ENCODE measurements at places on chromosomes 2 and 18. TPM values are rescaled to one million over a fixed set of nuclear protein-coding genes. Genes with fewer than 3 reads are reported as not detected.

DNA sequence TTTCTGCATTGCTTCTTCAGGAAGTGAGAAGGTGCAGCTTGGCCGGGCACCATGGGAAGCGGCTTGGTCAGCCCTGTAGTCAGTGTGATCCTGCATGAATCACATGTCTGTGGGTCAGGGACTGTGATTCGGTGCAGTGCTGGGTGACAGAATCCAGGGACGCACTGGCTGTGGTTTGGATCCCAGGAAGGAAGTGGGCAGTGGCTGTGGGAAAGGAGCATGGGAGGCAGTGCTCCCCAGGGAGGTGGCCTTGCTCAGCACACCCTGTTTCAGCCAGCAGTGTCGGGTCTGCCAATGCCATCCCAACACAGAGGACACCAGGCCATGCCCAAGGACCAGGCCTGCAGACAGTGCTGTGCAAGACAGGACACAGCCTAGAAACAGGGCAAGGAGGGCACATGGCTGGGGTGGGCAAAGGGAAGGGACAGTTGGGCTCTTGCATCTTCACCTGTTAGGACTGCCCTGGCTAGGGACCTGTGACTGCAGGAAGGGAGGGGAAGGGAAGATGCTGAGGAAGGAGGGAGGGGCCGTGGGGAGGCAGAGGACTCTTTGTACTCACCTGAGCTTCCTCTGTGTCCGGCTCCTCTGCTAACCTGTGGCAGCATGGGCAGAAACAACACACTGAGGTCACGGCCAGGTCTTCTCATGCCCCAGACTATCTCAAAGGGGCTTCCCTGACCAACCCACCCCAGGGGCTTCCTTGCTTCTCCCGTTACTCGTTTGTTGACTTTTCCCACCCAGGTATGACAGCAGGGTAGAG is 37.2 kb upstream of the DNMT3A start:
- no peaks in the 10 kb centered on the region for H3K27me3 ChIP-seq
- no peak overlapping the region for H3K4me3 ChIP-seq
- no peaks in the 10 kb centered on the region for H3K36me3 ChIP-seq

DNA sequence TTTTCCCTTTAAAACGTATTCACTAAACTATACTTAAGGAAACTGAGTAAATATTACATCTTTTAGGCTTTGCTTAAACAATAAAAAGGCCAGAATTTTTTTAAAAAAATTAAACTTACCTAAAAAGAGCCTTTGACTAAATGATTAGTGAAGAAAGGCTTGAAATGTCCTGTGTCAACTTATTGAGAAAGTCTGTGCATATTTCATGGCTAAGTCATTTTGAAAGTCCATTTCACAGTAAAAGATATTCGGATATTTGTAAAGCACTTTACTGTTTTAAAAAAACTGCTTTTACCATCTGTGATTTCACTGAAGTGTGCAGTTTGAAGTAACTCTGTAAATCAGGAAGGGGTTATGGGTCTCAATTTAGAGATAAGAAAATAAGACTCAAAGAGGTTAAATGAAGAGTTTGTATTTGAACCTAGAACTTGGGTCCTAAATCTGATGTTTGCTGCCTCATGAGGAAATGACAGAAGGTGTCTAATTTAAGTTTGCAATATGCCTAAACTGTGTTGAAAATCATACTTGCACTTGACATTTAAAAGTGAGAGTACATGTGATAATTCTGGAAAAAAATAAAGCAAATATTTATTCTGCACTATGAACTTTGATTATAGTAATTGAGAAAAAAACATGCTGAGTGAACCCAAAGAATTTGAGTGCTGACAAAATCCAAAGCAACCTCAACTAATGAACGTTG is 50.5 kb downstream of the RAB27B start:
- no peak for DNase-seq
- H3K27ac ChIP-seq = no peak overlapping the region
- H3K4me1 ChIP-seq = no peaks in the 10 kb centered on the region
- H3K36me3 ChIP-seq = no peaks in the 10 kb centered on the region
- no peaks in the 10 kb centered on the region for H3K27me3 ChIP-seq
- H3K4me3 ChIP-seq = no peak overlapping the region

DNA sequence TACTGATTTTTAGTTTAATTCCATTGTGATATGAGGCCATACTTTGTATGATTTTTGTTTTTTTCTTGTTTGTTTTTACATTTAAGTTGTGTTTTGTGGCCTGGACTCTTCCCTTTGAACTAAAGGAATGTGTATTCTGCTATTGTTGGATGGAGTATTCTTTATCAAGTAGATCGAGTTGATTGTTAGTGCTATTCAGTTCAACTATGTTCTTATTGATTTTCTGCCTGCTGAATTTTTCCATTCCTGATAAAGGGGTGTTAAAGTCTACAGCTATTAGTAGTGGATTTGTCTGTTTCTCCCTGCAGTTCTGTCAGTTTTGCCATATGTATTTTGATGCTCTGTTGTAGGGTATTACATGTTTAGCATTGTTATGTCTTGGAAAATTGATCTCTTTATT is 14.5 kb downstream of the RNF144A start:
- no peaks in the 10 kb centered on the region for H3K27me3 ChIP-seq
- no peak for DNase-seq
- no peak overlapping the region for H3K27ac ChIP-seq
- H3K36me3 ChIP-seq = no peaks in the 10 kb centered on the region

The SLC35F6 gene
- total RNA-seq = 63.7 TPM

DNA sequence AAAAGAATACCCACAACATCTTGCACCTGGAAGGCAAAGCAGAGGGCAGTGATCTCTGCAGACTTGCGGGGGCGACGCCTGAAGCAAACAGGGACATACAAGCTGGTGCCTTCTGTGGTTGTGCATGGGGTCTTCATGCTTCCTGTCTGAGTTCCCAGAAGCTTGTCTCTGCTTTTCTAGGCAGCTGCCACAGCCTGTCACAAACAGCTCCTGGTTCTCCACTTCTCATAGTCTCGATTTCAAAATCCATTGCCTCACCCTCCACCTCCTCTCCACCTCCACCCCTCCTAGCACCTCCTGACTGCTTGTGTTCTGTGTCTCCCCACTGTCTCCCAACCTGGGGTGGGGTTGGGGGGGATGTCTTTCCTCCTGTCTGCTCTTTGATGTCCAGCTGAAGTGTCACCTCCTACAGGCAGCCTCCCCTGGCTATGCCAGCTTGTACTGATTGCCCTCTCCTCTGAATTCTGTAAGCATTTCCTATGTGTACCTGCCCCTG is 1.7 kb upstream of the PROC start:
- no peak overlapping the region for H3K27ac ChIP-seq
- H3K4me1 ChIP-seq = no peaks in the 10 kb centered on the region
- peak; percentile 29 for DNase-seq

The OTOF gene
- total RNA-seq = 0.16 TPM

DNA sequence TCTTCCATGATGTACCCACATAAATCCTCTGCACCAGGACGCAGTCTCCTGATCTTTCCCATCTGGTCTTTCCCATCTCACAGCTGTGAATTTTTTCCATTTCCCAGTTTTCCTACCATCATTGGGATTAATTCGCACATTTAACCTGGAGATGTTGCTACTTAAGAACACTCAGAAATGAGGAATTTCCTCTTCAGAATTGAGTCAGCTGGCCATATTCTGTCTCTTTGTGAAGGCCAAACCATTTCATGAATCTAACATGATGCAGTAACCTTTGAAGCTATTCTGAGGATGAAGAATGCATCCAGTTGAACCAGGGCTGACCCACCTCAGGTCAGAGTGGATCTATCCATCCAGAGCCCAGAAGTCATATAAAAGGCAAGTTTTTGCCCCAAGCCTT is 326.8 kb downstream of the SETBP1 start:
- H3K36me3 ChIP-seq = peaks cover 3% of the 10 kb centered on the region
- H3K4me3 ChIP-seq = no peak overlapping the region
- peaks cover 3% of the 10 kb centered on the region for H3K4me1 ChIP-seq
- no peak overlapping the region for H3K27ac ChIP-seq

The NOSTRIN gene
- 50.2 TPM for total RNA-seq

The ALKAL2 gene
- total RNA-seq = 18.2 TPM

DNA sequence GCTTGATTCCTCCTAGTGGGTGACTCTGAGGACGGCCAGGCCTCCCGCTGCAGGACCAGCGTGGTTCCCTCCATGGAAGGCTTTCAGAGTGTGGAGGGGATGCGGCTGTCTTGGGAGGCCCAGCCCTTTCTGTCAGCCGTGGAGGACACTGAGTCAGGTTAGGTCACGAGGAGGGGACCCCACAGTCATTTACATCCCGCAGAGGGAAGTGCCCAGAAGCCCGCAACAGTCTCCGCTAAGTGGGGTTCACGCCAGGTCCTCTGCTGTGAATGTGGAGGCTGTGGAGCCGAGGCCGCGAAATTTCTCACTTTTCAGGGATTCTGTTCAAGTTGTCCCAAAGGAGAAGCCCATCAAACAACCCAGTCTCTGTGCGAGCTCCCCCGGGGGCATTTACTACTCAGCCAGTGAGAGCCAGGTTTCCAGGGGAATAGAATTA is 8.8 kb downstream of the ACKR3 start:
- H3K4me3 ChIP-seq = no peak overlapping the region
- peaks cover 10% of the 10 kb centered on the region for H3K36me3 ChIP-seq
- H3K4me1 ChIP-seq = peaks cover 24% of the 10 kb centered on the region
- H3K27ac ChIP-seq = no peak overlapping the region

The RNF125 gene
- total RNA-seq = 6.0 TPM

The ONECUT2 gene
- total RNA-seq = 0.22 TPM

The ERBB4 gene
- total RNA-seq = 152 TPM

The GPR55 gene
- 0.69 TPM for total RNA-seq

GRCh38 chr2:235605312-235606003 is 111.6 kb downstream of the AGAP1 start:
- H3K27ac ChIP-seq = no peak overlapping the region
- peak; percentile 88 for DNase-seq
- no peaks in the 10 kb centered on the region for H3K4me1 ChIP-seq
- H3K36me3 ChIP-seq = no peaks in the 10 kb centered on the region
- H3K27me3 ChIP-seq = no peaks in the 10 kb centered on the region

The CBLN2 gene
- 0.88 TPM for total RNA-seq

DNA sequence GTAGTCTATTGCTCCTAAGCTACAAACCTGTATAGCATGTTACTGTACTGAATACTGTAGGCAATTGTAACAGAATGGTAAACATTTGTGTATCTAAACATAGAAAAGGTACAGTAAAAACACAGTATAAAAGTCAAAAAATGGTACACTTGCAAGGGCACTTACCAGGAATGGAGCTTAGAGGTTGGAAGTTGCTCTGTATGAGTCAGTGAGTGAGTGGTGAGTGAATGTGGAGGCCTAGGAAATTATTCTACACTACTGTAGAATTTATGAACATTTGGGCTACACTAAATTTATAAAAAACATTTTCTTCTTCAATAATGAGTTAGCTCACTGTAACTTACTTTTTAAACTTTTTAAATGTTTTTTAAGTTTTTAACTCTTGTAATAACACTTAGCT is 19.0 kb downstream of the NABP1 start:
- no peaks in the 10 kb centered on the region for H3K27me3 ChIP-seq
- no peak overlapping the region for H3K4me3 ChIP-seq
- no peak for DNase-seq
- no peak overlapping the region for H3K27ac ChIP-seq
